ENCODE measurements at places on chromosomes 1 and 21.
A peak's percentile ranks its signal among the peaks of the same experiment; 100 is the strongest.

DNA sequence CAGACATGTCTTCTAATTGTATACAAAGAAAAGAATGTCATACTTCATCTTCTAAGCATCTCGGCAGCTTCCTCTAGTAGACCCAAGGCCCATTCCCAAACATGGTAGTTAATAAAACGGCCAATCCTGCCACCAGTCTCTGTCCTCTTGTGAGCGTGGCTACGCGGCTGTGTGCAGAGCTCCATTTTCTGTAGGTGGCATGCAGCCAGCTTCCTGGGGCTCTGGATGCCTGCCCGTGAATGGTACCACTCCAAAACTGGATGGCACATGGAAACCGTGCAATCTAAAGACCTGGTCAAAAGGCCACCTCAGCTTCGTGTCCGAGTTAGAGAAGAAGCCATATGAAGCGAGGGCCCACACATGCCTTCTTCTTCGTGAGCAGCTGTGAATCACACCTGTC, 110.7 kb downstream of the SIPA1L2 start:
- no peak for DNase-seq

DNA sequence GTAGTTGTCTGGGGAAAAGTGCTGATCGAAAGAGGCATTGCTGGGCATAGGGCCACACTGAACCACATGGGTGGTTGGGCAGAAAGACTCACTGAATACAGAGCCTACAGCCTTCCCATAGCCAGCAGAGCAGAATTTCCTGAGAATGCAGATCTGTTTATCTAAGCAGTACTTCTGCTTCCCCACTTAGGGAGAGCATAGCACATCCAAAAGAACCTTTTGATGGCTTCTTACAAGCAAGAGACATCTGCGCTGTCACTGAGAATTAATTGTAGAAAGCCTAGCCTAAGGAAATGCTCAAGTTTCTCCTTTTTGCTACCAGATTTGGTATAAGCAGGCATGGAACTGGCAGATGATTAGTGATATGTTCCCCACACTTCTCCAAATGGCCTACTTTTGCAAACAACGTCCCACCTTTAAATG, 13.0 kb upstream of the KLHDC8A start:
- DNase-seq = peak; percentile 19

GRCh38 chr1:227450489-227450888, 112.9 kb upstream of the ZNF678 start:
- DNase-seq = no peak

- DNase-seq = no peak
These were observed 39.3 kb downstream of the SPAG17 start for GRCh38 chr1:118145721-118146120.

- DNase-seq = no peak
These were observed 130.3 kb upstream of the EDN2 start for GRCh38 chr1:41614818-41615217.

- peak; percentile 57 for DNase-seq
These were observed 4.1 kb upstream of the PCP4 start for GRCh38 chr21:39863111-39863510.

DNA sequence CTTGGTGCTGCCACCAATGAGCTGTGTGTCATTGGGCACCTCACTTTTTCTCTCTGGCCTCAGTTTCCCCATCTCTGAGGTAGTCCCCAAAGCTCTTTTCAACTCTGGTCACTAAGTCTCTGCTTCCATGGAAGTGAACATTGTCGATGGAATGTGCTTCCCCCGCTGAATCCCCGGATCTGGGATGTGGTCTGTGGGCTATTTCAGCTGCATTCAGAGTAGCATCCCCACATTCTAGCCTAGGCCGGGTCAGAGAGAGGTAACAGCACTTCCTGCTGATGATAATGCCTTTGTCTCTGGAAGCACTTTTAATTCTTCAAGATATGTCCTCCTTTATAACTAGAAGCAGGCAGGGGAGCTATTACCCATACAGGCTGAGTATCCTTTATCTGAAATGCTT, 29.8 kb downstream of the RASSF5 start:
- no peak for DNase-seq

GRCh38 chr1:106584676-106585075, 471.8 kb upstream of the PRMT6 start:
- peak; percentile 81 for DNase-seq

DNA sequence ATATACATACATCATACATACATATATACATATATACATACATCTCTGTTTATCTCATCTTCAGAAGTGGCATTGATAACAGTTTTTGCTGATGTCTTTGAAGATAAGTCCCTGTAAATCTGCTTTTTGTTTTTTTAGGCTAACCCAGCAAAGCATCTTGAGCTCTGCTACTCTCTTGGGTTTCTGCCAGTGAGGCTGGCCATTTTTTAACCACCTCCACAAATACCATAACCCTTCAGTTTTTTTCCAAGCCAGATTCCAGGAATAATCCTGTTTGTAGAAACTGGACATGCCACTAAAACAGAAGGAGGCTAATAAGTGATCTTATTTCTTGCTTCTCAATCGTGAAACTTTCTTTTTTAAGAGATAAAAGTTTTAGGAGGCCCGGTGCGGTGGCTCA, 21.6 kb downstream of the SDHC start:
- peak; percentile 17 for DNase-seq

DNA sequence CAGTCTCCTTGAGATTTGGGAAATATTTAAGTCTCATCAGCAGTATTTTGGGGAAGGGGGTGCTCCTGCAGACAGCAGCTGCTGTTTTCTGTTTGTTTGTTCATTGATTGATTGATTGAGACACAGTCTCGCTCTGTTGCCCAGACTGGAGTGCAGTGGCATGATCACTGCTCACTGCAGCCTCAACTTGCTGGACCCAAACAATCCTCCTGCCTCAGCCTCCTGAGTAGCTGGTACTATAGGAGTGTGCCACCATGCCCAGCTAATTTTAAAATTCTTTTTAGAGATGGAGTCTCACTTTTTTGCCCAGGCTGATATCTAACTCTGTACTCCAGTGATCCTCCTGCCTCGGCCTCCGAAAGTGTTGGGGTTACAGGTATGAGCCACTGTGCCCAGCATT, 18.2 kb downstream of the UCK2 start:
- DNase-seq = no peak

GRCh38 chr1:106677721-106678120, 378.8 kb upstream of the PRMT6 start:
- DNase-seq = no peak

DNA sequence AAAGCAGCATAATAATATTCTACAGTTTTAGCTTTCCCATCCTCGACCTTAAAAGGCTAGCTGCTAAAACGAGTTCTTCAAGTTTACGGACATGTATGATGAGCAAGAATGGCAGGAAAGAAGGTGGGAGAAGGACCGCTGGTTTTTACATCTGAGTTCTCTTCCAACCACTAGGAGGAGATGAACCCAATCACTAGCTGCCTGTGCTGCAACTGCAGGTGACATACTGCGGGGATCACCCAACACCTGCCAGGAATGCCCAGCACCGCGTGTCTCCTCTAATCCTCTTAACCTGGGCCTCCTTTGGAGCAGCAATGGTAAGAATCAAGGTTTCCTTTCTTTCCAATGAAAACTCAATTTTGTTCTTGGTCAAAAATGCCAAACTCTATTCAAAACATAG, 23.5 kb downstream of the TOR3A start:
- peak; percentile 3 for DNase-seq

GRCh38 chr1:245067257-245067656, 87.5 kb upstream of the KIF26B start:
- DNase-seq = no peak

- peak; percentile 86 for DNase-seq
These were observed 1.1 kb upstream of the EDN2 start for GRCh38 chr1:41485605-41486004.

DNA sequence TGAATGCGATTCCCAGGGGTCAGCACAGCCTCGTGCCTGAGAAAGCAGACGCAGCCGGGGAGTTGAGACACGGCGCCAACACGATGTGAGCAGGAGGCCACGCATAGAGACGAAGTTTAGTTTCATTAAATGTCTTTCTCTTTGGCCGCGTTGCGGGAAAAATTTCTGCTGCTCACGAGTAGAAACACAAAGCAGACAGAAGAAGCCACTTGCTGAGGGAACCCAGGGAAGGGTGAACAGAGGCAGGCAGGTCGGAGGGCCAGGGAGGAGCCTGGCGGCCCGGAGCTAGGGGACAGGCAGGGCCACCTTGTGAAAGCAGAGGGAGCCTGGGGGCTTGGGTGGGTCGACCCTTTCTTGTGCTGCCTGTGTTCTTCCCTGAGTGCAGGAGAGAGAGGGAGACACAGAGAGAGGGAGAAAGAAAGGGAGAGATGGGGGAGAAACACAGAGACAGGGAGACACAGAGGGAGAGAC, 33.2 kb downstream of the POFUT2 start:
- no peak for DNase-seq

GRCh38 chr1:162137179-162137960, 67.9 kb downstream of the NOS1AP start:
- no peak for DNase-seq

- DNase-seq = no peak
These were observed 123.7 kb downstream of the TOMM20 start for GRCh38 chr1:235004840-235005391.

GRCh38 chr1:206941766-206942418, 4.4 kb downstream of the PIGR start:
- peak; percentile 29 for DNase-seq

GRCh38 chr1:55047611-55048010, 8.3 kb downstream of the PCSK9 start:
- no peak for DNase-seq

GRCh38 chr1:53559391-53559815, 100.2 kb downstream of the DMRTB1 start:
- DNase-seq = no peak

- no peak for DNase-seq
These were observed 46.8 kb upstream of the PPM1J start for GRCh38 chr1:112761714-112762480.

DNA sequence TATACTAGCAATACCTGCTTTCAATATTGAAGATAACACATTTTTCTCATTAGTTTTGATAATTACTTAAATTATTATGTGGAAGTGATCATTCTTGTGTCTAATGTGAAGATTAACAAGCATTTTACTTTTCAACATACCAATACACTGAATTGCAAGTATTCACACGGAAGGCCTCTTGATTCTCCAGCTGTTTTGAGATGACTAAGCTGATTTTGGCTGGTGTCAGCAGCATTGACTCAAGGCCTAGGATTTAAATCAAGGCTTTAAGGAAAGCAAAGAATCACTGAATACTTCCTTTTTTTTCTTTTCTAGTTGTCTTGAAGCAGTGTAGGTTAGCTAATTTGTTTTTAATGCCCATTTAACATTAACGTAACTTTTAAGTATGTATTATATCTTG, 373.7 kb downstream of the SRGAP2C start:
- peak; percentile 35 for DNase-seq

DNA sequence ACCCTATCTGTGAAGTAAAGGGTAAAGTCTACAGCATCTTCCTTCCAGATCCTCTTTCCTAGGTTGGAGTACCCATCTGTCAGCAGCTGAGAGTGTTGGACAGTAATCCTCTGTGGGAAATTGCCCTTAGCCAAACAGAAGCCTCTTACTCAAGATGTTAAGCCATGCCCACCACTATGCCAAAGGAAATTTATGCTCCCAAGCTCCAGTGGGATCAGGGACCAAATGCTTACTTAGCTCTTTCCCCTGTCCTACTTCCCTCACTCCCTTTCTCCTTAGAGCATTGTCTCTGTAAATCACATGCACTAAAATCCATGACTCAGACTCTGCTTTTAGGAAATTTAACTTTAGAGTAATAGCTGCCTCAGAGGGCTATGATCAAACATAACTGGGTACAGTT, 254.0 kb downstream of the BRINP2 start:
- no peak for DNase-seq

DNA sequence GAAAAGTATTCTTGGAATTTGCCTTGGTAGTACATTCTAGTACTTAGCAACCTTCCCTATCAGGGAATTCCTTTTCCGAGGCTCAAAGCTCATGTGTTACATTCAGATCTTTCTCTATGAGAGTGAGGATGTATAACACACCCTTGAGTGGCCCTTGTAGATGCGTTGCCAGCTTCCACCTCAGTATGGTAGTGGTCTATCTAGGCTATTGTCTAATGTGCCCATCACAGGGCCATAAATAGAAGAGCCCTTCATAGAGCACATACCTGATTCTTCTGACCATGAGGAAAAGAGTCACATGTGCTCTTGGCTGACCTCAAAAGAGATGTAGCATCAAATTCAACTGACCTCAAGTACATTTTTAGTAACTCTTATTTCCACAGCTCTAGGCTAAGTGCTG, 14.0 kb upstream of the ZC3H11B start:
- DNase-seq = no peak

- no peak for DNase-seq
These were observed 15.8 kb downstream of the UBE2G2 start for GRCh38 chr21:44785620-44786335.

- DNase-seq = no peak
These were observed 565.2 kb downstream of the NEGR1 start for GRCh38 chr1:71717186-71717585.

- DNase-seq = no peak
These were observed 49.6 kb upstream of the LRP8 start for GRCh38 chr1:53377438-53377841.

GRCh38 chr1:220182656-220183055, 88.7 kb downstream of the IARS2 start:
- peak; percentile 25 for DNase-seq

DNA sequence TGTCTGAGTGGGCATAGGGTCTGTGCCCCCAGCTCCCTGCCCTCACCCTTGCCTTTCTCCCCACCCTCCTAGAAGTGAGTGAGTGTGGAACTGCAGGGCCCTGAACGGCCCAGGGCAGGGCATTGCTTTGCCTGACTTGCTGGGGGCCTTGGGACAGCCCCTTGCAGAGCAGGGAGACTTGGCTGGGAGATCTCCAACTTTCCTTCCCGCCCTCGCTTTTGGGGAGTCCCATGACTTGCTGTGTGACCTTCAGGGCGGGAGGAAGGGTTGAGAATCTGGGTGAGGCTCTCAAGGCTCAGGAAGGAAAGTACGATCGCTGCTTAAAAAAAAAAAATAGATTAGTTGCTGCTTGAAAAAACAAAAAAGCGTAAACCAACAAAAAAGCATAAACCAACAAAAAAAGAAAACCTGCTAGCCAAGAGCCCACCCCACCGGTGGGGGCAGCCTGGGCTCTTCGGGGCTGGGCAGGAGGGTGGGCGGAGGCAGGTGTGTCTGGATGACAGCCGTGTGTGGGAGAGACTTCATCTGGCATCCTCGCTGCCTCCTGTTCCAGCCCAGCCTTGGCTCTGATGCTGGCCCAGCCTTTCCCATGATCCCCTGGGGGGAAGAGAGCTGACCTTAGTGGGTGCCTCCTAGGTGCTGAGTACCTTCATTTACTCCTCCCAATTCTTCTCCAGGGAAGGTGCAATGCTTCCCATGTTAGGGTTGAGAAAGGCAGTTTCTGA, 6.5 kb downstream of the NBL1 start:
- no peak for DNase-seq

DNA sequence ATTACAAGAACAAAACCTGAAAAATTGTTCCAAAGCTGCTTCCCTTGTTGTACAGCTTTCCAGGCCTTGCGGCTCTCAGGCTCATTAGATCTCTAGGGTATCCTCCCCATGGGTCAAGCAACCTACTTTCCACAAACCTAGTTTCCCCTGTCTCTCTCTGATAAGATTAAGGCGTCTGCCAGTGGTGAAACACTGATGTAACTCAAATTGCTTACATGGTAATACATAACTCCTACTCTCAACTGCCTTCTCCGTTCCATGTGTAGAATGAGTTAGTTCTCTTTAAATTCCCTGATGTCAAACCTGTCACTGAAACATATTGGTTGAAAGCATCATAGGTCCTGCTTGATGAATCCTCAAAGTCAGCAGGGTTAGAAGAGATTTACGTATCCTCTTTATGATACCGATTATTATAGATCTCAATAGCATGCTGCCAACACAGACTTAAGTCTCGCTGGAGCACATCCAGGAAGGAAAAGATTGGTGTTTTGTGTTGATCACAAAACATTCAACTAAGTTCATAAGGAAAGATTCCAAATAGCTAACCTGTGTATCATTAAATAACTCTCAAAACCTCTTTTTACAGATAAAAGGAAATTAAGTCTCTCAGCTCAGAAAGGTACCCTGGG, 10.6 kb downstream of the PPP1R15B start:
- DNase-seq = no peak

Measured in kidney glomerular epithelial cell (primary cell).